ENCODE measurements at places on chromosomes 13 and 19.
A peak's percentile ranks its signal among the peaks of the same experiment; 100 is the strongest.

DNA sequence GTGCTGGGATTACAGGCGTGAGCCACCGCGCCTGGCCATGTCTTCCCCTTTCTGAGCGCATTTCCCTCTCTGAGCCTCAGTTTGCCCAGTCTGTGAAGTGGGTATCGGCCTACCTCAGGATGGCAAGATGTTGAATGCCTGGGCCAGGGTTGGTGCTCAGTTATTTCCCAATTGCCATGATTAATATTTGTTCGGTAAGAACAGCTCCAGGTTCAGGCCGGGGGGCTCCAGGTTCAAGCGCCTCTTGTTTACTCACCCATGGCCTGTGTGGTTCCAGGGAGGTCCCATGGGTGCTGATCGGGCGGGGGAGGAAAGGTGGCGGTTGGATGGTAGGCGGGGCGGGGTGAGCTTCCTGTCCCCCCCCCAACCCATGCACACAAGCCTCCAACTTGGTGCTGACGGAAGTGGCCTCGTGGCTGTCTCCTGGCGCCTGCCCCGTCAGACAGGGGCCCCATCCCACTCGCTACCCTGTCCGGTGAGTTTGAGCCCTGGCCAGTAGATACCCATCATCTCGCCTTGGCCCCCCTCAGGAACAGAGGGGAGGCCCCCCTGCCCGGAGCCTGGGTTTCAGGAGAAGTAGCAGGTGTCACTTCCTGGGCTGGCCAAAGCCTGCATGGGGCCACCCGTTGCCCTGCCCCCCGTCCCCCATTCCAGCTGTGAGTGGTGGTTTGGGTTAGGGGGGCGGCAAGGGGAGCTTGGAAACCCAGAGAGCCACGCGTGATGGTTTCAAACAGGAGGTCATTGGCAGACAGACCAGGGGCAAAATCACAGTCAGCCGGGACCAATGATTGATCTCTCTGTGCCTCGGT, at the start of gene FCHO1:
Gene FCHO1, plus strand, starts transcription at position 375 of the 809 bp plus-strand sequence. CDS start 3,688 bp downstream, outside the sequence.
- no peaks in the 10 kb centered on the region for H3K27me3 ChIP-seq
- no peak within 1 kb of the TSS for H3K27ac ChIP-seq
- no peak for DNase-seq
- no peaks in the 10 kb centered on the region for H3K4me1 ChIP-seq
- H3K4me3 ChIP-seq, result peak within 1 kb of the TSS; percentile 20

DNA sequence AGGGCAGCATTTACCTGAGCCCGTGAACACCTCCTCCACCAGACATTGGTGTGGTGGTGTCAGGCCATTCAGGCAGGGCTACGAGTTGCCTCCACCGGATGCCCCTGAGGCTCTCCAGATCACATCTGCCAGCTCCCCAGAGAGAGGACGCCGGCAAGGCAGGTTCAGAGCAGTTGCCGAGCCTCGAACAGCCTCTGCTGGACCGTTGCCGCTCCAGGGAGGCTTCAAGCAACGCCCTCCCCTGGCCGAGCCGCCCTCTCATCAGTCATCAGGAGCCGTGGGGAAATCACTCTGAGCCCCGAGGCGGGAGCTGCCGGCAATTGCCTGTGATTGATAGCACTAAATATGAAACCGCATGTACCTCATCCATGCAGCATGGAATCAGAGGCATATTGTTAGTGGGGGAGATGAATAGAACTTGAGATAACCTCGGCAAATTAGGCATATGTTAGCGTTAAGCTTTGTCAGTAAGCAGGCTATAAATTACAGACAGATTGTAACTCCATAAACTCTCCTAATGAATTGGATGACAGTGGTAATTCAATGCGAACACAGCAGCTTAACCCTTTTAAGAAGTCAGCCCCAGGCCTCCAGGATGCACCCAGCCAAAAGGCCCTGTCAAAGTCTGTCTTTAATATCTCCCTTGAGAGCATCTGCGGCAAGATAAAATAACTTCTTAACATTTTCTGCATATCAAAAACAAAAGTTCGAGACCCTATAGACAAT, 29.8 kb upstream of the SPACA7 start:
- peaks cover 57% of the 10 kb centered on the region for H3K27me3 ChIP-seq
- no peaks in the 10 kb centered on the region for H3K36me3 ChIP-seq
- H3K4me3 ChIP-seq, result no peak overlapping the region
- H3K27ac ChIP-seq, result no peak overlapping the region

GRCh38 chr13:93398167-93399035, 171.8 kb downstream of the GPC6 start:
- no peaks in the 10 kb centered on the region for H3K4me1 ChIP-seq
- no peaks in the 10 kb centered on the region for H3K36me3 ChIP-seq
- no peak overlapping the region for H3K27ac ChIP-seq
- H3K4me3 ChIP-seq, result no peak overlapping the region
- H3K27me3 ChIP-seq, result no peaks in the 10 kb centered on the region
- no peak for DNase-seq

GRCh38 chr19:57887195-57887941, 1.5 kb downstream of the ZNF814 start:
- no peaks in the 10 kb centered on the region for H3K36me3 ChIP-seq
- no peak for DNase-seq
- peaks cover 4% of the 10 kb centered on the region for H3K4me1 ChIP-seq
- peak overlapping the region; percentile 67 for H3K4me3 ChIP-seq

DNA sequence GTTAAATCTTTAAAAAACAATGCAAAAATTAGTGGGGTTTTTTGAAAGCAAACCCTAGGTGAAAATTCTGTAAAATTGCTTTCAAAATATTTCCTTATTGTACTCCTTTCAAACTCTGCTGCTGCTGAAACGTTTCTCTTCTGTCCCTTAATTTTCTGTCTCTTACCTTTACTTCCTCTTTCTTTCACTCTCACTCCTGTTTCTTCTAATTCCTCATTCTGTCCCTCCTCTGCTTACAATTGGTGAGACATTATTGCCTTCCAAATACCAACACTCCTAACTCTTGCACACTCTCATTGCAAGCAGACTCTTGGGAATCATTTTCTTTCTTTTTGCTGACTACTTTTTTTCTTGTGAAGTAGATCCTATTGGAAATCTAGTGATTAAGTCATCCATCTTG, 685.6 kb upstream of the SLITRK1 start:
- DNase-seq, result no peak
- H3K27ac ChIP-seq, result no peak overlapping the region
- H3K4me1 ChIP-seq, result no peaks in the 10 kb centered on the region
- no peaks in the 10 kb centered on the region for H3K27me3 ChIP-seq

DNA sequence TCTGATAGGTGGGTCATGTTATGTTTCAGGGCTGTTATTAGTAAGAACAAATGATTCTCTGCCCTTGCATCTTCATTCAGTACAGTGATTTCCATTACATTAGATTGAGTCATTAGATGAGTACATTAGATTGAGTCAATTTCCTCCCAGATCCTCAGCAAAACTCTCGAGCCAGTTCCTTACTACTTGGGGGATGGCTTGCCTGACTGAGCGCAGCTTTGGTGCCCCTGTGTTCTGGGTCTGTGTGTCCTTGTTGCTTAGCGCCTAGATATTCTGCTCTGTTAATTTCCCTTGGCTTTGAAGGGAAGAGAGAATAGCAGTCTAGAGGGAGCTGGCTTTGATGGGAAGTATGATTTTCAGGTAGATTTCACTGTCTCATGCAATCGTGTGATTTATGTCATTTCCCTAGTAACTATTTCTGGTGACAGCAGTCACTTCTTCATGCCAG, 19.1 kb upstream of the SCEL start:
- no peak overlapping the region for H3K4me3 ChIP-seq
- DNase-seq, result no peak
- H3K4me1 ChIP-seq, result no peaks in the 10 kb centered on the region

GRCh38 chr19:45715139-45715538, 15.6 kb downstream of the FBXO46 start:
- DNase-seq, result no peak
- H3K27me3 ChIP-seq, result no peaks in the 10 kb centered on the region
- H3K27ac ChIP-seq, result no peak overlapping the region
- peaks cover 6% of the 10 kb centered on the region for H3K36me3 ChIP-seq
- peaks cover 5% of the 10 kb centered on the region for H3K4me1 ChIP-seq

- no peak overlapping the region for H3K4me3 ChIP-seq
- H3K27me3 ChIP-seq, result no peaks in the 10 kb centered on the region
- peaks cover 9% of the 10 kb centered on the region for H3K4me1 ChIP-seq
- no peak for DNase-seq
- no peak overlapping the region for H3K27ac ChIP-seq
Measured at GRCh38 chr19:45643927-45644771, 5.0 kb upstream of the EML2 start.

DNA sequence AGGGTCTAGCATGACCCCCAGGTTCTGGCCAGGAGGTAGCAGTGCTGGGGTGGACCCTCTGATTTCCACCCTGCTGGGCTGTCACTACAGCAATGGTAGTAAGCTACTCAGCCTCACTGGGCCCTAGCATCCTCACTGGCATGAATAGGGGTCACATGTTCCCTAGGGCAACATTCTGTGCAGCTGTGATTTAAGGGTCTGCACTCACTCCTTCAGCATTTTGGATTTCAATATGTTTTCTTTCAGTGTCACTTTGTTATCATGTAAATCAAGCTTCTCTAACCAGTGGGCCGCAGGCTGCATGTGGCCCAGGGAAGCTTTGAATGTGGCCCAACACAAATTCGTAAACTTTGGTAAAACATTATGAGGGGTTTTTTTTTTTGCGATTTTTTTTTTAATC, 57.8 kb downstream of the SPATA13 start:
- H3K4me1 ChIP-seq, result no peaks in the 10 kb centered on the region
- H3K27me3 ChIP-seq, result no peaks in the 10 kb centered on the region
- peak overlapping the region; percentile 69 for H3K27ac ChIP-seq
- H3K36me3 ChIP-seq, result no peaks in the 10 kb centered on the region
- DNase-seq, result no peak

DNA sequence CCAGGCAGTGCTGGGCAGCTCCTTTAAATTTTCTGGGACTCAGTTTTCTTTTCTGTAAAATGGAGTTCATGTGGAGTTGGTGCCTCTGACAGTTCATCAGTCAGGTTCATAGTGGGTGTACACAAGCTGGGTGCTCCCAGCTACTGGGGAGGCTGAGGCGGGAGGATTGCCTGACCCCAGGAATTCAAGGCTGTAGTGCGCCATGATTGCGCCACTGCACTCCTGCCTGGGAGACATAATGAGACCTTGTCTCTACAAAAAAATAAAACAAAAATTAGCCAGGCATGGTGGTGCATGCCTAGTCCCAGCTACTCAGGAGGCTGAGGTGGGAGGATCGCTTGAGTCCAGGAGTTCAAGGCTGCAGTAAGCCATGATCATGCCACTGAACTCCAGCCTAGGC, 21.1 kb downstream of the IQCN start:
- DNase-seq, result no peak
- H3K27ac ChIP-seq, result no peak overlapping the region
- H3K36me3 ChIP-seq, result peaks cover 7% of the 10 kb centered on the region

- DNase-seq, result peak; percentile 97
- no peaks in the 10 kb centered on the region for H3K27me3 ChIP-seq
- peaks cover 5% of the 10 kb centered on the region for H3K4me1 ChIP-seq
- no peaks in the 10 kb centered on the region for H3K36me3 ChIP-seq
- H3K27ac ChIP-seq, result peak within 1 kb of the TSS; percentile 100
Measured at GRCh38 chr19:13150187-13150930, at the start of the genes IER2 and STX10. Gene IER2, plus strand, starts transcription at chr19:13150411. Its CDS starts 2,776 bp downstream, at chr19:13153187. Gene STX10, minus strand, starts transcription at chr19:13150375. Its CDS starts 202 bp downstream, at chr19:13150173.

GRCh38 chr13:24495151-24495729, 17.3 kb downstream of the PARP4 start:
- no peaks in the 10 kb centered on the region for H3K27me3 ChIP-seq
- no peak overlapping the region for H3K4me3 ChIP-seq
- H3K27ac ChIP-seq, result peak overlapping the region; percentile 52
- H3K36me3 ChIP-seq, result peaks cover 15% of the 10 kb centered on the region
- no peak for DNase-seq

DNA sequence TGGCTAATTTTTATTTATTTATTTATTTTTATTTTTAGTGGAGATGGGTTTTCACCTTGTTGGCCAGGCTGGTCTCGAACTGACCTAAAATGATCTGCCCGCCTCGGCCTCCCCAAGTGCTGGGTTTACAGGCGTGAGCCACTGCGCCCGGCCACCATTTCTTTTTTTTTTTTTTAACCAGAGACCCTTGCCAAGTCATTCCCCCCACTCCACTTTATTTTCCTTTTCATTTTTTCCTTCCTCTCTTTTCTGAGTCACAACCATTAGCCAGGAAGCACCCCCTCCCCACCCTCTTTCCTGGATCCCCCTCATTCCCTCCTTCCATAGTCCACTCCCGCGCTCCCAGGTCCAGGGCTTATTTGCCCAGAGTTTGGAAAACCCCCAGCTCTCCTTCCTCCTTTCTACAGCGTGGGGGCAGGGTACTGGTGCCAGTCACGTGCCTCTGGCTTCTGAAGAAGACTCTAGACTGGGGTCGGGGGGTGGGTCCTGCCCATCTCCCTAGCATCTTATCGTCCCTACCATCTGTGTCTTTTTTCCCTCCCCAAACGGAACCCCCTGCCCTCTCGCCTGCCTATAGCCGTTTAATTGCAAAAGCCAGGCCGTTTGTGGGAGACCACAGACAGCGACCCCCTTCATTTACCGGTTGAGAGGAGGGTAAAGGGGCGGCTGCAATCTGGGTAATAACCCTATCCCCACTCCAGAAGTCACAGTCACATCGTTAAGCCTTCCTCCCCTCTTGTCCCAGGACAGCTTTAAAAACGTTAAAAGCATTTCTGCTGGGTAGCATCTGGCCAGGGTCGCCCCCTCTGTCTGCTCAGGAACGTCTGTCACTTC, 1.1 kb upstream of the CALR start:
- DNase-seq, result no peak
- H3K27ac ChIP-seq, result peak overlapping the region; percentile 97

DNA sequence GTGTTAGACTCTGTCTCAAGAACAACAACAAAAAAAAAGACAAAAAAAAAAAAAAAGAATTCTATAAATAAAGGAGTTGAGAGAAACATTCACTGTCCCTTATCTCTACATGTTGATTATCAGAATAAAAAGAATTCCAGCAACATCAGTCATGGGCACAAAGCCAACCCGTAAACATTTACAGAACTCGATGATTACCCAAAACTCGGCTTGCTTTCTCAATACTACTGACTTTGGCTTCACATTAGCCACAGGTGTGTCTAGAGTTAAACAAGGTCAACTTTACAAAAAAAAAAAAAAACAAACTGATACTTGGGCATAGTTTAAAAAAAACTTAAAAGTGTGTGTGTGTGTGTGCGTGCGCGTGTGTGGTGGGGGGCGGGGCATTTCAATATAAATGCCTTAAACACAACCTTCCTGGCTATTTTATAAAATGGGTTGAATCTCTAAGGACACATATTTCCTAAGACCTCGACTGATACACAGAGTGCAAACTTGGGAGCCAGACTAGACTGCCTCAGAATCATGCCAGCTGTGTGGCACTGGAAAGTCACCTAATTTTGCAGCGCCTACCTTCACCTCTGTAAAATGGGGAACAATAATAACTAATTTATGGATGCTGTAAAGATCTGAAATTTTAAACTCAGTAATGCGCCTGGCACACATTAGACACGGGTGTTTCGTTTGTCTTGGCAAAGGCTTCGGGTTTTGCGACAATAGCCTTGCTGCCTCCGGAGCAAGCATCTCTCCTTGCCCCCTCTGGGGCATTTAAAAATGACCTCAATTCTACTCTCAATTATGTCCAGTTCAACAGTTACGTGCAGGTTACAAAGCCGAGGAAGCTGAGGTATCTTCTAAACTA, 922 bp downstream of the EBPL start:
- no peaks in the 10 kb centered on the region for H3K27me3 ChIP-seq
- H3K36me3 ChIP-seq, result no peaks in the 10 kb centered on the region
- H3K4me1 ChIP-seq, result no peaks in the 10 kb centered on the region
- H3K4me3 ChIP-seq, result peak overlapping the region; percentile 96

GRCh38 chr13:79939689-79940088, 401.2 kb downstream of the SPRY2 start:
- no peaks in the 10 kb centered on the region for H3K27me3 ChIP-seq
- H3K36me3 ChIP-seq, result no peaks in the 10 kb centered on the region

GRCh38 chr19:29634002-29634401, 27.9 kb downstream of the POP4 start:
- H3K27ac ChIP-seq, result no peak overlapping the region
- no peaks in the 10 kb centered on the region for H3K27me3 ChIP-seq
- H3K36me3 ChIP-seq, result no peaks in the 10 kb centered on the region
- no peak overlapping the region for H3K4me3 ChIP-seq

All from breast epithelium (tissue), 4 donors.